ENCODE measurements at places on chromosomes 12 and 14.

- no peak for DNase-seq
Measured at GRCh38 chr14:22255017-22255950, 333.7 kb downstream of the DAD1 start.

- DNase-seq, result no peak
Measured at GRCh38 chr12:2618291-2618995, 176.3 kb upstream of the FKBP4 start.

GRCh38 chr14:54564868-54565784, 1.8 kb upstream of the SAMD4A start:
- DNase-seq, result peak; percentile 62

GRCh38 chr12:65432114-65432513, 153.6 kb downstream of the MSRB3 start:
- DNase-seq, result no peak

- no peak for DNase-seq
Measured at GRCh38 chr12:110774824-110775223, 32.1 kb upstream of the PPP1CC start.

DNA sequence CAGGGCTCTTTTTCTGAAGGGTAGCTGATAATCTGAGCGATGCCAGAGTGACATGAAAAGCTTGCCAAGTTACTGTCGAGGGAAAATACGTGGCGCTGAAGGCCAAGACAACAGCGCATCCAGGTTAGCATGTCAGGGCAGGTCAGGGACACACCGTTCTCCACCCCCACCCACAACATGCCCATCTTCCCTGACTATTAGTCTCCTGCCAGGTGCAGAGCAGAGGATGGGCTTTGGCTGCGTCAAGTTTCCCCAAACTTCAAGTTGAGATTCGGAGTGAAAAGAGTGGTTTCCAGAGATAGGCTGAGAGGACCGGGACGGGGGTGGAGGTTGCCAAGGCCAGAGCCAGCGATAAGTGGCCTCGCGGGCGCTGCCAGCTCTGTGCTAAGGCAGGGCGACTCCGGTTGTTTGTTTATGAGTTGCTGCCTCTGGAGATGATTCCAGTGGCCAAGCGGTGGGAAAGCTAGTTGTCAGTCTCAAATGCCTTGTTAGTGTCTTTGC, 1.7 kb downstream of the TRHDE start:
- DNase-seq, result no peak

Measured in HTR-8/SVneo (cell line).